ENCODE measurements at places on chromosomes 1 and 21. TPM values are rescaled to one million over a fixed set of nuclear protein-coding genes. Genes with fewer than 3 reads are reported as not detected.
A peak's percentile ranks its signal among the peaks of the same experiment; 100 is the strongest.

AGO3 gene
- polyA plus RNA-seq, result 18.6 TPM

DNA sequence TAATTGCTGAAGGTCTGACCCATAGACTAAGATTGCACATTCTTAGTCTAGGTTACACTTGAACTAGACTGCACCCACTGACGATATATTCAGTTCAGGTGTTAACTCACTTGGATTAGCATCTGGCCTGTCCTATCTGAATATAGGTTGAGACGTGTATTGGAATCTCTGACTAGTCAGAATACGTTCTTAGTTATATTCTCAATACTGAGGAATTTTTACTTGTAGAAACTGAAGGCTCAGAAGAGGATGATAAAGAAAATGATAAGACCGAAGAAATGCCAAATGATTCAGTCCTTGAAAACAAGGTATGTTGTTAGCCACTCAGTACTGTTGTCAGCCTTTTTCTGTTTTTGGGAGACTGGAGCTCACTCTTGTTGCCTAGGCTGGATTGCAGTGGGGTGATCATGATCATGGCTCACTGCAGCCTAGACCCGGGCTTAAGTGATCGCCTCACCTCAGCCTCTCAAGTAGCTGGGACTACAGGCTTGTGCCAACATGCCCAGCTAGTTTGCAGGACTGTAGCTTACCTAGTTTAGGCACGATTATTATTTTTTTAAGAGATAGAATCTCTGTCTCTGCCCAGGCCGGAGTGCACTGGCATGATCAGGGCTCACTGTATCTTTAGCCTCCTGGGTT lies 10.8 kb downstream of the CCDC17 start:
- DNase-seq, result no peak

DNA sequence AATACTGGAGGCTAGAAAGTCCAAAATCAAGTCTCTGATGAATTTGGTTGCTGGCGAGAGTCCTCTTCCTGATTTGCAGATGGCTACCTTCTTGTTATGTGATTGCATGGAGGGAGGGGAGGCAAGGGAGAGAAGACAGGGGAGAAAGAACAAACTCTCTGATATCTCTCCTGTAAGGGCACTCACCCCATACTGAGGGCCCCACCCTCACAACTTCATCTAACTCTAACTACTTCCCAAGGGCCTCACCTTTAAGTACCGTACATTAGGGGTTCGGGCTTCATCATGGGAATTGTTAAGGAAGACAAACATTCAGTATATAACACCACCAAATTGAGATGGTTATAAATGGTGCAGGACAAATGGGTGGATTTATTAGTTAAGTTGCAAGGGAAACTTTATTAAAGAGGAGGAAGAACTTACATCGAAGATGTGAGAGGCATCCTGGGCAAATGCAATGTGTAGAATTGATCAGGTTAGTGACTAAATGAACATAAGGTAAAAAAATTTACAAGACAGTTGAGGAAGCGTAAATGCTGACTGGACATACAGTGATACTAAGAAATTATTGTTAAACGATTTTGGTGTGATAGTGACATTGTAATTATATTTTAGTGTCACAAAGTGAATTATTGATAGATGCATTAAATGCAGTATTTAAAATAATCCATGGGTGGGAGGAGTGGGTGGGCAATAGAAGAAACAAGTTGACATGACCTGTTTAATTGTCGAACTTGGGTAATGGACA lies 10.6 kb downstream of the OR2B11 start:
- DNase-seq, result no peak

KLF17 gene
- 0.05 TPM for polyA plus RNA-seq

RNF2 gene
- polyA plus RNA-seq, result 57.3 TPM

MYOG gene
- 0.18 TPM for polyA plus RNA-seq

- peak; percentile 73 for DNase-seq
These were observed 113.1 kb upstream of the IRF2BP2 start for GRCh38 chr1:234722904-234723720.

- no peak for DNase-seq
These were observed 34.9 kb downstream of the ZNF644 start for GRCh38 chr1:90986953-90987352.

GRCh38 chr1:76335882-76336281 lies 261.3 kb downstream of the ST6GALNAC3 start:
- no peak for DNase-seq

- DNase-seq, result no peak
These were observed 236.7 kb downstream of the BARHL2 start for GRCh38 chr1:90480271-90480835.

GRCh38 chr1:109827986-109828385 lies 64.3 kb upstream of the EPS8L3 start:
- no peak for DNase-seq

CBS gene
- 31.0 TPM for polyA plus RNA-seq

NPHS2 gene
- polyA plus RNA-seq, result 420 TPM

HEYL gene
- polyA plus RNA-seq, result 20.6 TPM

VWA5B1 gene
- 2.5 TPM for polyA plus RNA-seq

LCE1A gene
- not detected for polyA plus RNA-seq

GRCh38 chr21:42140196-42140934 lies 69.2 kb downstream of the UMODL1 start:
- no peak for DNase-seq

TMEM61 gene
- polyA plus RNA-seq, result 0.83 TPM

- DNase-seq, result no peak
These were observed 119.7 kb downstream of the ZNF281 start for GRCh38 chr1:200290010-200290685.

OR2T11 gene
- not detected for polyA plus RNA-seq

DNA sequence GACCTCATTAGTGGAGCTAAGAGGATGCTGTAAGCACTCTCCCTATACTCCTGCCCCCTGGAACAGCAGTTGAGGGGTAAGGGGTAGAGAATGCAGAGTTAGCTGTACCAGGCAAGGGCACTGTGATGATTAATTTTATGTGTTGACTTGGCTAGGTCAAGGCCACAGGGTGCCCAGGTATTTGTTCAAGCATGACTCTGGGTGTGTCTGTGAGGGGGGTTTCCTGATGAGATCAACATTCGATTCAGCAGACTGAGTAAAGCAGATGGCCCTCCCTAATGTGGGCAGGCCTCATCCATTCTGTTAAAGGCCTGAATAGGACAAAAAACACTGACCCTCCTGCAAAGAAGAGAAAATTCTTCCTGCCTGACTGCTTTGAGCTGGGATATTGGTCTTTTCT lies 110.8 kb downstream of the KCND3 start:
- DNase-seq, result no peak

DNA sequence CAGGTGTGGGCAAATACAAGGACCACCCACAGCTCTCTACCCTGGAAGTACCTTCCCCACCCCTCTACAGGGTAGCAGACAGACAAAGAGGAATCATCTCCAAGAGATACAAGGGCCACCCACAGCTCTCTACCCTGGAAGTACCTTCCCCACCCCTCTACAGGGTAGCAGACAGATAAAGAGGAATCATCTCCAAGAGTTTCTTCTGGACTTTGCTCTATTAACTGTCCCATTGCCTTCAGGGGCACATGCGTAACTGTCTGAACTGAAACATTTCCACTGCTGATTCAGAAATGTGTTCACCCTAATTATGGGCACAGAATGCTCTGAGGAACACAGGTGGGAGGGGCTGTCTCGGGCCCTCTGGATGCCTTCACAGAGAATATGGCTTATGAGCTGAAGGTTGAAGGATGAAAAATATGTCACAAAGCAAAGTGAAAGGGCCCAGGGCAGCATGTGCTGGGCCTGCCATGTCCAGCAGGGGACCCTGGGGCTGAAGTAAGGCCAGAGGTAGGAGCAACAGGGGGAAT lies 43.9 kb downstream of the ZNF281 start:
- no peak for DNase-seq

PADI6 gene
- polyA plus RNA-seq, result not detected
